NCI-H187 treated with DMSO at 0.1 percent for 48 hours (cell line): ENCODE measurements at places on chromosomes 7 and 10.

- no peak for DNase-seq
These were observed 16.1 kb downstream of the TECPR1 start for GRCh38 chr7:98235901-98236300.

GRCh38 chr7:133052401-133052756 lies 29.5 kb downstream of the CHCHD3 start:
- DNase-seq: no peak

- DNase-seq: no peak
These were observed 26.0 kb upstream of the GLI3 start for GRCh38 chr7:42262964-42263363.

DNA sequence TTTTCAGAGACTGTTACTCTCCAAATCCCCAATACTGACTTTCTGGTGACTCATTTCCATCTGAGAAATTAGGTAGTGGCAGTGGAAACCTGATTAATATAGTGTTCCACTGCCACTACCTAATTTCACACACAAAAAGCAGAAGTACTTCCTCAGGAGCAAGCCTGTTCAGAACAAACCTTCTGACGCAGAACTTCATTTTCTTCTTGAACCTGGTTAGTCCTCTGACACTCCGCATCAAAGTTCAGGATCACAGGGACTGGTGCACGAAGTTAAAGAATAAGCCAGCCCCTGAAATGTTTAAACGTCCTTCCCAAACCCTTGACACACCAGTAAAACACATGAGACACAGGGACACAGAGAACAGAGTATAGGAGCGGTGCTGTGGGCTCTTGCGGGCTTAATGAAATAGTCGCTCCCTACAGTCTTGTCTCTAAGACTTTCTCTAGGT lies 4.4 kb downstream of the WDR91 start:
- no peak for DNase-seq

- no peak for DNase-seq
These were observed 25.0 kb downstream of the SLC25A28 start for GRCh38 chr10:99595236-99595635.

- DNase-seq: no peak
These were observed 97.7 kb upstream of the TCF7L2 start for GRCh38 chr10:112852306-112852705.

GRCh38 chr10:14328881-14329672 lies 1.6 kb downstream of the FRMD4A start:
- no peak for DNase-seq

DNA sequence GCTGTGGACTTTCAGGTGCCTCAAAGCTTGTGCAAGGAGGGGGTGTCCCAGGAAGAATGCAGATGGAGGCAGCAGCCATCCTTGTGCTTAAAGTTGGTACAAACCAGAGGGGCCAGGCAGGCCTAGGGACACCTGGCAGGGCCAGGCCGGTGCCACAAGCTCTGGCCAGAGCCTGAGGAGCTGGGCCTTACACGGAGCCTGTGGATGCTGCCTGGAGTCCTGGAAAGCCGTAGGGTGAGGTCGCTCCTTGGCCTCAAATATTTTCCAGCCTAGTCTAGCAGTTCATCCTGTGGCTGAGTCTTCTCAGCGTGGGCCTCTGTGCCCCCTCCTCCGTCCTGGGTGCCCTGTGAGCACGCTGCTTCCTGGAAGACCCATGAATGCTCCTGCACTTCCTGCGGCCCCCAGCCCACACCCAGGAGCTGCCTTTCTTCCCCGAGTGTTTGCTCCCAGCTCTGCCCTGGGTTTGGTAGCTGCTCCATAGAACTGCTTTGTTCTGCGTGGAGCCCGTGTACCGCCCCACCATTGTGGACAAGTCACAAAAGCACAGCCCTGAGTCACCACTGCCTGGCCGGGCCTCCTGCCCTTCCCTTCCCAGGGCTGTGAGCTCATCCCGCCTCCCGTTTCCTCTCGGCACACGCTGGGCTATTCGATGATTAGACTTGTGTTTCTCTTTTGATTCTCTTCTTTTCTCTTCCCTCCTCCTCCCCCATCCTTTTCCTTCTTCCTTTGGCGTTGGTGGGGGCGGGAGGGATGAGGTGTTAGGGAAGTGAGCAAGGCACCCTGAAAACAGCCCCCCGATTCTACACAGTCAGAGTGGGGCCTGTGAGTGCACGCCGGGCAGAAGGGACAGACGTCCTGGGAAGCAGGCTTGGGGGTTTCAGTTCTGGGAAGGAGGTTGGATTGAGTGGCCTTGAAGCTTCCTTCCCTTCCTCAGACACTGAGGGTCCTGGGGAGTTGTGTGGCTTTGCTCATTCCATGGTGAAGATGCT lies 73.2 kb upstream of the SHH start:
- no peak for DNase-seq

GRCh38 chr10:36994886-36995285 lies 130.5 kb upstream of the ANKRD30A start:
- DNase-seq: no peak

- DNase-seq: no peak
These were observed 1.8 kb downstream of the NPS start for GRCh38 chr10:127550861-127551260.

- no peak for DNase-seq
These were observed 658.2 kb downstream of the PARD3 start for GRCh38 chr10:34156781-34157425.

DNA sequence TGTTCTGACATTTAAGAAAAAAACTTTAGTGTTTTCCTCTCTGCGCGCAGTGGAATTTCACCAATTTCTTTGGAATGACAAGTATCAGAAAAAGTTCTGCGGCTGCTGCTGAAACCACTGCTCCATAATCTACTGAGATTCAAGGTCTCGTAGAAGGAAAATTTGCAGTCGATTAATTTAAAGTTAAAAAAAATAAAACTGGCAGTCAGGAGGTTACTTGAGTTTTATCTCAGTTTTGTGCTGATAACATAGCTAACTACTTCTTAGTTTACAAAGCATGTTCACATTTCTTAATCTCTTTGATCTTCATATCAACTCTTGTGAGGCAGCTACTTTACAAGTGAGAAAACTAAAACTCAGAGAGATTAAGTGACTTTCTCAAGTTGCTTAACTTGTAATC lies 18.2 kb upstream of the CALD1 start:
- DNase-seq: no peak

DNA sequence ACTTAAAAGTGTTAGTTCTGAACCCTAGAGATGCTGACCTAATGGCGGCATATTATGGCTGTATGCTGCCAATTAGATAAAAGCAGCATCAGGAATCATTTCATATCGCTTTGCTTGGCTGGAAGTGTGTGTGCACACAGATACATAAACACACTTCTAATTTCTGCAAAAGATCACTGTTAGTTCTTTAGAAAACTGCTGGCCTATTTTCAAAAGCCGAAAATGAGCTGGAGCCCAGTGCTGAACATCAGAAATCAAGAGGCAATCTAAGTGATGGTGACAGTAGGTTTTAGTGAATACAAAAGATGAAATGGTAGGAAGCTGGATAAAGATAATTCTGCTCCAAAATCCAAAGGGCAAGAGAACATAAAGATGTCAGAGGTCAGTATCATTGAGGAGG lies 745.8 kb upstream of the LRRTM3 start:
- no peak for DNase-seq

DNA sequence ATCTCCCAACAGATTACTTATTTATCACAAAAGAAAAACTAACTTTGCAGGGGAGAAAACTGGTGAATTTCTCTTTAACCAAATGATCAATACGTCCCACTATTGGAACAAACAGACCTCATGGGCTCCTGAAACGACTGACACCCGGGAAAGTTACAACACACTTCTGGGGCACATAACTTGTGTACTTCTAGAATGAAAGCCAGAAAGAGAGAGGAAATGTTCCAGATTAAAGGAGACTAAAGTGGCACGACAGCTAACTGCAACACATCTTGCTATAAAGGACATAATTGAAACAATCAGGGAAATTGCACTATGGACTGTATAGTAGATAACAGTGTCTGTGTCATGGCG lies 14.7 kb upstream of the TPST1 start:
- no peak for DNase-seq

- no peak for DNase-seq
These were observed 70.9 kb downstream of the SYPL1 start for GRCh38 chr7:106041140-106041717.

- DNase-seq: no peak
These were observed 1.8 kb downstream of the LRRC17 start for GRCh38 chr7:102914585-102914984.

DNA sequence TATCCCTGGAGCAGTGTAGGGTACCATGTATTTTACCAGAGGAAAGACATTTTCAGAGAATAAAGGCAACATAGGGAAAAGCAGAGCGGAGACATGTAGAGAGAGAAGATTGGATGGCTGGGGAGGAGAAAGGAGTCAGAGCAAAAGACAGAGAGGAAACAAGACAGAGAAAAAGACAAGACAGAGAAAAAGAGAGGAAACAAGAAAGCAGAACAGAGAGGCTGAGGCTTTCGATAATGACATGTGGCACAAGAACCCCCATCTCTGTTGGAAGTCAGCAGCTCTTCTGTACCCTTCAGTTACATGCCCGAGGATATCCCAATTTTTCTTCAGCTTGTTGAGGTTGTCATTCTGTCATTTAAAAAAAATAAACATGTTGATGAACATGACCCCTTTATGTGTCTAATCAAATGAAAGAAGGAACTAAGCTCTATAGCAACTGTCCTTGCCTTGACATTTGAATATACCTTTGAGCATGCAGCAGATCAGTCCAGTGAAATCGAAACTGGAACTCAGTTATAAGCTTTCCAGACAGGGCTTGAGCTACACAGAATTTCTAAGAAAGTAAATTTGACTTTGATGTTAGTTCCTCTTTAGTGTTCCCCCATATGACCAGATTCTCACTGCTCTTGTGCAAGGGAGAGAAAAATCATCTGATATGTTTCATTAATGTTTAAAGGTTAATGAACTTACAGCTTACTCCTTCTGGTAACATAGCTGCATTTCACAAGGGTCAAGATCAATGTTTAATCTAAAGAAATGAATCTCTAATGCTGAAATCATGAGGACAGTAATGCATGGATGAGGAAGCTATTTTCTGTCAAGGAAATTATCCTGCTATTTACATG lies 75.1 kb upstream of the SP4 start:
- DNase-seq: no peak

GRCh38 chr10:123459371-123460091 lies 206.6 kb upstream of the GPR26 start:
- DNase-seq: no peak

GRCh38 chr7:21526007-21526406 lies 16.8 kb upstream of the DNAH11 start:
- no peak for DNase-seq

DNA sequence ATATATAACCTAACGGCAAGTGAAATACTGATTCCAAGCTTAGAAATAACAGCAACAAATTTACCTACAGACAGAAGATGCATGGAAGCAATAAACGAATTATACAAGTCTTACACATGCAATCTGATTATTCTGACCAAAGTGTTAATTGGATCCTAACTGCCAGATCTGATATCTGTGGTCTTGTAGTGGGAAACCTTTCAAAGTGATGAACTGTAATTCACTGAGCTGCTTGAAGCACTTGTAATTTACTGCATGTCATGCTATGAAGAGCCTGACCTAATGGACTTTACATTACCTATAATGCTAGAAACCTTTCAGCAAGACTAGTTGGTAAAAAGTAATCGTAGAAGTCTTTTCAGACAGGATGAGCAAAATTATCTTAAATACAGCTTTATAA lies 205.6 kb downstream of the FOXP2 start:
- peak; percentile 22 for DNase-seq

GRCh38 chr7:151592868-151593486 lies 73.3 kb upstream of the RHEB start:
- DNase-seq: no peak

DNA sequence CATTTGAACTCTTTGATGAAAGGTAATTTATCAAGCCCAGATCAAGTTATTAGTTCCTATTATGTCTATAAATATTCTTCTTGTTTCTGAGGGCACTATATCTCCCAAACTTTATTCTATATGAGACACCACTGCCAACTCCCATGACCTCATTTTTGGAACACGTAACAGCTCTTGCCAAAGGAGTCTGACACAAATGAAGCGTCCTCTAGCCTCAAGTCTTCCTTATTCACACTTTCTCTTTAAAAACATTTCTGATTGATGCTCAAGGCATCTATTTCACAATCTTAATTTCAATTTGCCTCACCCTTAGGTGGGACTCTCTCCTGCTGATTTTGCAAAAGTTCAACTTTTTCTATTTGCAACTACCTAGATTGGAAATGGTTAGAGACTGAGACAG lies 848.4 kb downstream of the GATA3 start:
- DNase-seq: no peak

DNA sequence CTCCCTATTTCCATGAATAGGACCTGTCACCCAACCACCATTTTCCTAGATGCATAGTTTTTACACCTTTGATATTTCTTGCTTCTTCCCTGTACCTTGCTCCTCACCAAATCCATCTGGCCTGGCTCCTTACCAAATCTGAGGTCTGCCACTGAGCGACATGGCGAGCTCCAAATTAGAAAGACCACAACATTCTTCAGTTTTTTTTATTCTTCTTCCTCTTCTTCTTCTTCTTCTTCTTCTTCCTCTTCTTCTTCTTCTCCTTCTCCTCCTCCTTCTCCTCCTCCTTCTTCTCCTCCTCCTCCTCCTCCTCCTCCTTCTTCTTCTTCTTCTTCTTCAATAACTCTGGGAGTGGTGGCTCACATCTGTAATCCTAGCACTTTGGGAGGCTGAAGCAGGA lies 7.1 kb downstream of the CPED1 start:
- no peak for DNase-seq

GRCh38 chr7:100130608-100131453 lies 4.1 kb downstream of the MBLAC1 start:
- DNase-seq: no peak

GRCh38 chr7:2934211-2934731 lies 90.2 kb upstream of the GNA12 start:
- no peak for DNase-seq

GRCh38 chr10:112389271-112389822 lies 15.4 kb downstream of the ACSL5 start:
- DNase-seq: no peak

DNA sequence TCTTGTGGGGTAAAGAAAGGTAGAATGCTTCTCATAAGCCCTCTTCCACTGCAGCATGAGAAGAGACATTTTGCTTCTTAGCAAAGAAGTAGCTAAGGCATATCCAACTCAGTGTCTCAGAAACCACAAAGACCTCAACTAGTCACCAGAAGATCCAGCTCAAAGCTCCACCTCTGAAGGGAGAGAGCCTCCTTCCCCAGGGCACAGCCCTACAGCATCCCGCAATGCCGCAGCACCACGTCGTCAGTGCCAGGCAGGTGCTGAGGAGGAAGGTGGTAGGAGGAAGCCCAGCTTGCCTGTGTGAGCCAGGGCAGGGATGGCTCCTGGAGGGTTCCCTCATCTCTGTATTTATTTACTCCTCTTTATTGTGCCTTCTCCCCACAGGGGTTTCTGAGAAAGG lies 385.6 kb upstream of the NPVF start:
- no peak for DNase-seq

- DNase-seq: no peak
These were observed 48.1 kb downstream of the SAMD8 start for GRCh38 chr10:75159519-75159918.
